ENCODE measurements at places on chromosomes 11 and 22. TPM values are rescaled to one million over a fixed set of nuclear protein-coding genes. Genes with fewer than 3 reads are reported as not detected.

ANGPTL5 gene
- total RNA-seq = 0.41 TPM

MDK gene
- total RNA-seq = 11.4 TPM

DNA sequence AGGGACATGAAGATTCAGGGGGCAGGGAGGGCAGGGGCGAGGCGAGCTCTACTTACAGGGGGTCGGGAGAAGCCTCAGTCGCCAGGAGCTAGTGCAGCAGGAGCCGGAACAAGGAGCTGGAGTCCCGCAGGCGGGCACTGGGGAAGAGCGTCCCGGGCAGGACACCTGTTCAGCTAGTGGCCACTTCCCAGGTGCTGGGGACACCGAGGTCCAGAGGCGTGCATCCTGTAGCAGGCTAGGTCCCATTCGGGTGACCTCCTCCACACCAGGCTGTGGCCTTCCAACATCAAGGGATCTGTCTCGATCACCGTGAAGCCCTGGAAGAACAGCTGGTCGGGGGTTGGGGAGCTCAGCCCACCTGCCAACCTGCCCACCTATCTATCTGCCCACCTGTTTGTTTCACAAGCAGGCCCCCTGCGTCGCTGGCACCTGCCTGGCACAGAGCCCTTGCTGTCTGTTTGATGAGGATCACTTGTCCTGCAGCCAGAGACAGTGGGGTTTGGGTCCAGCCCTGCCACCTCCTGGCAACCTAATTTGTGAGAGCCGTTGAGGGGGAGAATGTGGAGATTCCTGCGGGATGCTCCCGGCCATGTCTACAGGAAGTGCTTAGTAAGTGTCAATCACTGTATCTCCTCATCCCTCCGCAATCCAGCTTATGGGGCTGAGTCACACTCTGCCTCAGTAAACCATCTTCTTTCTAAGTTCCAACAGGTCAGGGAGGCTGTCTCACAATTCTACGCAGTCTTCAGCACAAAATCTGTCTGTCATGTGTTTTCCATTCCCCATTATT, 940.9 kb downstream of the BRD1 start:
- DNase-seq = no peak

GRCh38 chr11:2924381-2924780, 4.8 kb downstream of the PHLDA2 start:
- DNase-seq = no peak

HYLS1 gene
- total RNA-seq = 13.9 TPM

ANO3 gene
- total RNA-seq = 4.1 TPM

GRCh38 chr11:88603091-88603867, 265.7 kb upstream of the CTSC start:
- no peak for DNase-seq

DNA sequence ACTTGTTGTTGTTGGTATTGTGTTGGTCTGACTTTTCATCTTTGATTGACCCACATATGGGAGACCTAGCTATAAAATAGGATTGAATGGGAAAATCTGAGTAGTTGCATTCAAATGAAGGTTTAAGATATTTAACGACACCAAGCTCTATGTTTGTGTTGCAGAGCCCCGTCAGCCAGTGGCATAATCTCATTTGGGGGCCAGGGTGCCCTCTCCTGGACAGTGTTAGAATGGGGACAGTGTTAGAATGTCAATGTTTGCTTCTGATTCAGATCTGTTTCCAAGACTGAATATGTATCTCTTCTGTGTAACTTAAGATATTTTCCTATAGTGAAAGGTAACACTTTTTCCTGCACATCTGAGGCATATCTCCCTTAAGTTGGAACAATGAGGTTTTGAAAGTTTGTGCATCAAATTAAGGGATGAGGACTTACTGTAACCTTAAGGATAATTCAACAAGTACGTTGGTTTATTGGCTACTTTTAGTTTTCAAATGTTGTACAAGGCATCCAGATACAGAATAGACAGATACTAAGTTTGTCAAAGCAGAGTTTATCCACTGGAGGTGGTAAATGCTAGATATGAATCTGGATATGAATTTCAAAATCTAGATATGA, 5.3 kb upstream of the OR52M1 start:
- DNase-seq = peak; percentile 25

DNA sequence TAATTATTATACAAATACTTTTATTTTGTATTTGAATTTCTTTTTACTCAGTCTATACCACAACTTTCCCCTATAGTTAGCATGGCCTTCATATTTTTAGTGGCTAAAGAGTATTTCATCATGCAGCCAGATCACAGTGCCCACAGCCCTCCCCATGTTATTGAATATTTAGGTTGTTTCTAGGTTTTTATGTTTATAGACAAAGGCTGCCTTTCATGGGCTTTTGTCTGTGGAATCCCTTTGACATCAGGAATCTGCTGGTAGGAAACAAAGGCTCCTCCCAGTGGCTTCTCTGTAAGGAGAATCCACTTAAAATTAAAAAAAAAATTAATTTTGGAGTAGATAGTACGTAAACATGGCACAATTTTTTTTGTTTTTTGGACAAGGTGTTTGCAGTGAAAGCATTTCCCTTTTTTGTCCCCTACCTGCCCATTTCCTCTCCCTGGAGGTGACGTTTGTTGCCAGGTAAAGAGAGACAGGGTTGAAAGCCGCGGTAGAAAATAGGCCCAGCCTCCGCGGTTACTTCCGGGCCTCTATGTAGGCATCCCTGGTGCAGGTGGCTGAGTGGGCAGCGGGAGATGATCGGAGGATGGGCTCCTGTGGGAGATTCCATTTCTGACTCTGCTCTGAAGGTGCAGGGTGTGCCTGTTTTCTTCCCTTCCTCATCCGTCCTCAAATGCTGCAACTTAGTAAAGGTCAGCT, 82.2 kb upstream of the OR4B1 start:
- no peak for DNase-seq
